ENCODE measurements at places on chromosomes 1 and 21.

GRCh38 chr1:176448340-176448739 is 14.6 kb upstream of the PAPPA2 start:
- DNase-seq = no peak

DNA sequence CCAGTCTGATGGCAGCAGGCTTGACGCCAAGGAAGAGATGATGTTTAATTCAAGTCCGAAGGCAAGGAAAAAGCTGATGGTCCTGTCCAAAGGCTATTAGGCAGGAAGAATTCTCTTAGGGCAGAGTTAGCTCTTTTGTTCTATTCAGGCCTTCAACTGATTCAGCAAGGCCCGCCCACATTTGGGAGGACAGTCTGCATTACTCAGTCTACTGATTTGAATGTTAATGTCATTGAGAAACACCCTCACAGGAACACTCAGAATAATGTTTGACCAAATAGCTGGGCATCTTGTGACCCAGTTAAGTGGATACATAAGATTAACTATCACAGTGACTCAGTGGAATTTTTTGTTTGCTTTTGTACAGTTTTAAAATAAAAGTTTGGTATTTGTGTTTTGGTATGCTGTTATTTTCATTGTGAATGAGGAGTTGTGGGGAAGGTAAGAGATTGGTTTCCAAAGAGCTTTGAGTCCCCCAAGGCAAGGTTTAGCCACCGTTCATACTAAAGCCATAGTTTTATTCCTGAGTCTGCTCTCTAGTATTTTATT is 1.7 kb upstream of the ZNF691 start:
- no peak for DNase-seq

- DNase-seq = no peak
Observed at GRCh38 chr1:115671176-115671934, 29.6 kb downstream of the VANGL1 start.

DNA sequence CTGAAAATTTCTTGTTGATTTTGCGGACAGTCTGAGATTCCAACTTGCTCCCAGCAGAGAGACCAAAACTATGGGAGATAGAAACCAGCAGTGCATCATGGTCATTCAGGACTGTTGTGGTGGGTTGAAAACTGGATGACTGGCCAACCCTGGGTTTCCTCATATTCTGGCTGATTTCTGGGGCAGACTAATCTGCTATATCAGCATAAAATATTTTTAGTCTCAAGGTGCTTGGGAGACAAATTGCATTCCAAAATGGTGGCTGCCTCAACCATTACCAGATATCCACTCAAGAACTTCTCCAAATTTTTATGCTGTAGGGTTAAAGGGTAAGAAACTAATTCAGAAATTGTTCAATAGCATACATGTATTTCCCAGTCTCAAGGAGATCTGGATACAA is 434.0 kb downstream of the BRINP3 start:
- DNase-seq = no peak

DNA sequence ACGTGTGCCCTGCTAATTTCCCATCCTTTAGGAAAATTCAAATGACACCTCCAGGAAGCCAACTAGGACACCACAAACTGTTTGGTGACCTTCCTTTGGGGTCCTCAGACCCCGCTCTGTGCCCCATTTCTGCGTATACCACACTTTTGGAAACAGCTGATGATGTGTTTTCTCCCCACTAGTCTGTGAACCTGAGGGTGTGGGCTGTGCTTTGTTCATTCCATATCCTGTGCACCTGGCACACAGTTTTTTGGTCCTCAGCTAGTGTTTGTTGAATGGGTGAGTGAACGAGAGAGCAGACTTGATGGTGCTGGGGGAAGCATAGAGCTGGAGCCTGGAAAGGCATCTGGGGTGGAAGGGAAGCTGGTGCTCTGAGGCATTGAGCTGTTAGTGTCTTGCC is 48.6 kb downstream of the RPS6KA1 start:
- DNase-seq = no peak

DNA sequence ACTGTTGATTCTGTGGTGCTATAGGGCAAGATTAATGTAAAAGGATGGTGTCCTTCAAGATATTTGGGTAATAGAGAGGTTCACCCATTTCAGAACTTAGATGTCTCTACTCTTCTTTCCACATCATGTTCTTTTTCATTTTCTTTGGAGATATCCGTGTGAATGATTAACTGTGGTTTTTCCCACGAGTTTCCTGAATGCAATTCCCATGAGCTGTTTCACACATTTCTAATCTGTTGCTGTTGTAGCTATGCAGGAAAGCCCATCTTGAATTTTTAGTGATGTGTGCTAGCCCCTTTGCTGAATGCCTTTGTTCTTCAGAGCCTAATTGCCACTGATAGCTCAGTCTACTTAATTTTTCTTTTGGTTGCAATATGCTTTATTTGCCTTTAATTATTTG is 27.6 kb downstream of the SNX27 start:
- no peak for DNase-seq

All from stimulated activated CD4-positive, alpha-beta T cell treated with anti-CD3 and anti-CD28 coated beads, Interleukin-4, amount 100 ng/mL, for 1 hour (primary cell).